ENCODE measurements at places on chromosomes 7 and 10.

DNA sequence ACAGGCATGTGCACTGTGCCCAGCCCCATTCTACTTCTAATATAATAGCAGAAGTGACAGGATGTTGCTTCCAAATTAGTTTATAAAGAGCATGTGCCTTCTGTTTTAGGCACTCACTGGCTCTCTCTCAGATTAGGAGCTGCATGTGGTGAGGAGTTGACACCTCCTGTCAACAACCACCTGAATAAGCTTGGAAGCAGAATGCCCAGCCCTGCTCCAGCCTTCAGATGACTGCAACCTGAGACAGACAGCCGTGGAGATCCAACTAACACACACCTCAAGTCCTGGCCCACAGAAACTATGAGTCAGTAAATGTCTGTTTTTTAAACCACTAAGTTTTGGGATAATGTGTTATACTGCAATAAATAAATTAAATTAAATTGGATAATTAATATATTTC, 54.5 kb downstream of the PARD3 start:
- DNase-seq = no peak

- DNase-seq = no peak
Observed at GRCh38 chr7:137818036-137818435, 28.7 kb downstream of the DGKI start.

- no peak for DNase-seq
Observed at GRCh38 chr10:118139321-118139720, 92.6 kb upstream of the RAB11FIP2 start.

DNA sequence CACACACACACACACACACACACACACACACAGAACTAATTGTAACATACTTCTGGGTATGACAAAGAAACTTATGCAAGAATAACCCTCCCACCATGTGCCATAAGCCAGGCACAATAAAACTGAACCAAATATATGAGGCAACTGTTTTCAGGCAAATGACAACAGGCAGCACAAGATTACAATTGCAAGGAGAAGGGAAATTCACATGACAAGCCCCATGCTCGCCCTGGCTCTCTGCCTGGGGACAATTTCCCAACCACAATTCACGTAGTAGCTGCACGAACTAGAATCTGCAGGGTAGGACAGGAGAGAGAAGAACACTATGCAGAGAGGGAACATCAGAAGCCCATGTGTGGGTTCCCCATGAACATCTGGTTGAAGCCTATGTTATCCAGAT, 143.3 kb downstream of the CALN1 start:
- DNase-seq = no peak

DNA sequence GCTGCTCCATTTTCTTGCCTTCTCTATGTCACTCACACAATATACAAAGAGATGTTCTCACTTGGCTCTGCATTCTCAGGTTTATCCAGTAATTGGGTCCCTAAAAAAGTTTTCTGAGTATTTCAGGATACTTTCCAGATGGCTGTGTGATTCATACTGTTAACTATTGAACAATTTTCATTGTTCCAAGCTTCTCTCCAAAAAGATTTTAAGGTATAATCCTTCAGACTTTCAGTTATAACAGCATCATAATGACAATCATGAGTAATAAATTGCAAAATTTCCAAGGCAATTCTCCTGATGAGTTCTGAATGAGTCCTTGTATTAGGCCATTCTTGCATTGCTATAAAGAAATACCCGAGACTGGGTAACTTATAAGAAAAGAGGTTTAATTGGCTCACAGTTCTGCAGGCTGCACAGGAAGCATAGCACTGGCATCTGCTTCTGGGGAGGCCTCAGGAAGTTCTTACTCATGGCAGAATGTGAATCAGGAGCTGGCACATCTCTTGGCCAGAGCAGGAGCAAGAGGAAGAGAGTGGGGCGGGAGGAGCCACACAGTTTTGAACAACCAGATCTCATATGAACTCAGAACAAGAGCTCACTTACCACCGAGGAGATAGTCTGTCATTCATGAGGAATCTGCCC, 148.1 kb downstream of the SLC16A9 start:
- no peak for DNase-seq

DNA sequence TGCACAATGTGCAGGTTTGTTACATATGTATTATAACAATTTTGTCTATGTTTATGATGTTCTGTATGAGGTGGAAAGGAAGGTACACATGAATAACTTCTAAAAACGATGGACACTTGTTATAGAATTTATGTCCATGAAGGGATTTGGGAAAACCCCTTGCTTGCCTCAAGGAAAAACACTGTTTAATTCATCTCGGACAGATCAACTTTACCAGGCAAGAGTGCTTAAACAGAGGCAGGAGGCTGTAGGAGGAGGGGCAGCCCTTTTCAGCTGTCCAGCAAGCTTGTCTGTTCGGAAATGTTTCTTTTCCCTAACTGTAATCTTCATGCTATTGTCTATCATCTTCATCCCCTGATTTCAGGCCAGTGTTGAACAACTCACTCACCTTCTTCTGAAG, 200.9 kb downstream of the CDC14C start:
- no peak for DNase-seq

DNA sequence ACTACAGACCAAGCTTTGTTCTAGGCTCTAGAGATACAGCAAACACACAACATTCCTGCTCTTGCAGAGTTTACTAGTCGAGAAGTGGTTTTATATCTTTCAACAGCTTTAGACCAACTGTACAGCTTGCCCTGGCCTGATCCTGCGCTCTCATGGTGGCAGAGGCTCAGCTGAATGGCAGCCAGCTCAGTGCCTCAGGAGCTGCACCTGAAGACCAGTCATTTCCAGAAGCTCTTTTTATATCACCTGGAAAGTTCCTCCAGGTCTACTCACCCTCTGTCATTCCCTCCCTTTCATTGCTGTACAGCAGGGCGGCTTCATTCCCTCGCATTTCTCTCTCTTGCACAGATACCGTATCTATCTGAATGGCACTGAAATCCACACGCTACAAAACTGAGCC, 319.8 kb downstream of the GATA3 start:
- no peak for DNase-seq

GRCh38 chr7:144527051-144527471, 123.6 kb upstream of the NOBOX start:
- no peak for DNase-seq

DNA sequence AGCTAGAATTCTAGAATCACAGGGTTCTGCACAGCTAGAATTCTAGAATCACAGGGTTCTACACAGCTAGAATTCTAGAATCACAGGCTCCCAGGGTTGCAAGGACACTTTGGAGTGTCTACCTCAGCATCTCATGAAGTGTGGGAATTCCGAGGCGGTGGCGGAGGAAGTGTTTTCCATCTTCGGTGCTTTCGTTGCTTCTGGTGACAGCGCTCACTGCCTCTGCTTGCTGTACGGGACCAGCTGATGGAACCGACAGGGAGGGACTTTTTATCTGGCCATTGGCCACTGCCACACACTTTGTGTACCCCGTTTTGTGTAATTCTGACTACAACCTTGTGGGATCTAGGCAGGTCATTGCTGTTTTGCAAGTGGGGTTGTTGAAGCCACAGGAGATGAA, 29.5 kb downstream of the LHPP start:
- no peak for DNase-seq

- no peak for DNase-seq
Observed at GRCh38 chr10:44184633-44185314, 200.1 kb downstream of the CXCL12 start.

- DNase-seq = no peak
Observed at GRCh38 chr7:20365486-20365885, 34.8 kb downstream of the ITGB8 start.
